Left lung (tissue), 14 donors: ENCODE measurements at places on chromosomes 1 and 21. TPM values are rescaled to one million over a fixed set of nuclear protein-coding genes. Genes with fewer than 3 reads are reported as not detected.

PLA2G2C gene
- total RNA-seq = not detected

TMEM269 gene
- 0.17 TPM for total RNA-seq

TMIGD3 gene
- 9.0 TPM for total RNA-seq

TNFSF18 gene
- 0.20 TPM for total RNA-seq

AMY2B gene
- total RNA-seq = 14.5 TPM

PDZK1IP1 gene
- 44.9 TPM for total RNA-seq

LCE1D gene
- total RNA-seq = not detected

PTPN22 gene
- total RNA-seq = 5.6 TPM

PDZK1 gene
- 0.18 TPM for total RNA-seq

BTBD19 gene
- total RNA-seq = 15.3 TPM

ATAD3C gene
- 9.9 TPM for total RNA-seq

ANKRD65 gene
- total RNA-seq = 18.4 TPM

OLFML2B gene
- 36.1 TPM for total RNA-seq

GPX7 gene
- 12.6 TPM for total RNA-seq

RNF11 gene
- 97.4 TPM for total RNA-seq

ECE1 gene
- total RNA-seq = 107 TPM

ITPKB gene
- total RNA-seq = 25.0 TPM

NBPF4 gene
- not detected for total RNA-seq

PLA2G2F gene
- total RNA-seq = not detected

PYHIN1 gene
- 3.5 TPM for total RNA-seq

ATP13A2 gene
- total RNA-seq = 63.6 TPM

CADM3 gene
- total RNA-seq = 3.4 TPM

ADAMTS5 gene
- 1.5 TPM for total RNA-seq

FMOD gene
- 36.6 TPM for total RNA-seq

IBA57 gene
- 13.5 TPM for total RNA-seq

ERG gene
- total RNA-seq = 27.6 TPM

GUCA2A gene
- total RNA-seq = not detected

TLR5 gene
- 14.7 TPM for total RNA-seq

C1QA gene
- total RNA-seq = 395 TPM

ATP1A2 gene
- 2.8 TPM for total RNA-seq

PCAT6 gene
- total RNA-seq = 1.1 TPM

PRAMEF12 gene
- not detected for total RNA-seq

DTL gene
- total RNA-seq = 8.7 TPM

EIF2D gene
- 37.5 TPM for total RNA-seq

OR2T29 gene
- total RNA-seq = not detected

HLX gene
- total RNA-seq = 15.4 TPM

CFAP107 gene
- not detected for total RNA-seq

DNAJC16 gene
- total RNA-seq = 24.3 TPM

AK5 gene
- 0.29 TPM for total RNA-seq

KIAA0040 gene
- 24.4 TPM for total RNA-seq

LHX8 gene
- not detected for total RNA-seq

LAMB3 gene
- total RNA-seq = 64.1 TPM
